ENCODE measurements at places on chromosomes 1 and 21.

- no peak for DNase-seq
These were observed 69.2 kb upstream of the ERG start for GRCh38 chr21:38567335-38567969.

DNA sequence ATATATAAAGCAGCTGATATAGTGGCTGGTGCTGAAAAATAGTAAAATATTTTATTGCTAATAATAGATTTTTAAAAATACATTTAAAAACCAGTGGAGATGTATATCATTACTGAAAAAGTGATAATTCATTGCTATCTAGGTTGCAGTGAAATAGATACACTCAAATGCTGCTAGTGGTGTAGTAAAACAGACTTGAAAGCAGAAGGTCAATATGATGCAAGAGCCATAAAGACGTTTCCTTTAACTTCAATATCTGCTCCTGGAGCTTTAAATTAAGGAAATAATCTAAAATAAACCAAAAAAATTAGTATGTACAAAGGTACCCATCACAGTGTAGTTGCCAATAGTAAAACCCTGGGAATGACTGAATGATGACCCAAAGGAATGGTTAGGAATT lies 26.2 kb downstream of the RHEX start:
- DNase-seq, result no peak

DNA sequence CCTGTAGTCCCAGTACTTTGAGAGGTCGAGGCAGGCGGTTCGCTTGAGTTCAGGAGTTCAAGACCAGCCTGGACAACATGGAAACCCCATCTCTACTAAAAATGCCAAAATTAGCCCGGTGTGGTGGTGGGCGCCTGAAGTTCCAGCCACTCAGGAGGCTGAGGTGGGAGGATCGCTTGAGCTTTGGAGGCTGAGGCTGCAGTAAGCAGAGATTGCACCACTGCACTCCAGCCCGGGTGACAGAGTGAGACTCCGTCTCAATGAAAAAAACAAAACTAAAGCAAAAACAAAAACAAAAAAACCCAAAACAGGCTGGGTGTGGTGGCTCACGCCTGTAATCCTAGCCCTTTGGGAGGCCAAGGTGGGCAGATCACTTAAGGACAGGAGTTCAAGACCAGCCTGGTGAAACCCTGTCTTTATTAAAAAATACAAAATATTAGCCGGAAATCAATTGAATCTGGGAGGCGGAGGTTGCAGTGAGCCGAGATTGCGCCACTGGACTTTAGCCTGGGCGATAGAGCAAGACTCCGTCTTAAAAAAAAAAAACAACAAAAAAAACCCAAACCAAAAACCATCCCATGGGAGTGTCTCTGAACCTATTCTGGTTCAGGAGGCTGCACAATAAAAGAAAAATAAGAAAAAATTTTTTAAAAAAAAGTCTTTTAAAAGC lies 1.7 kb upstream of the CGN start:
- no peak for DNase-seq

- DNase-seq, result no peak
These were observed 70.3 kb upstream of the TINAGL1 start for GRCh38 chr1:31505911-31506497.

- DNase-seq, result no peak
These were observed 20.5 kb upstream of the BCL10 start for GRCh38 chr1:85296980-85297379.

DNA sequence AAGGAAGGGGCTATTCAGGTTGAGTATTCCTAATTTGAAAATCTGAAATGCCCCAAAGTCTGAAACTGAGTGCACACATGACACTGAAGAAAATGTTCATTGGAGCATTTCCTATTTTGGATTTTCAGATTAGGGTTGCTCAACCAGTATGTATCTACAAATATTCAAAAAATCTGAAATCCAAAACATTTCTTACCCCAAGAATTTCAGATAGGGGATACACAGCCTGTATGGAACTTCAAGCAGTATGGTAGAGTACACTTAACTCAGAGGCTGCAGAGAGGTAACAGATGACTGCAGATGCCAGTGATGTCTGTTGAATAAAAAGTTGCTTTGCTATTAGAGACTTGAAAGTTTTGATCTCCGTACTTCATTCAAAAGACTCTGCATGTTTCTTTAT lies 19.0 kb downstream of the YTHDF2 start:
- no peak for DNase-seq

DNA sequence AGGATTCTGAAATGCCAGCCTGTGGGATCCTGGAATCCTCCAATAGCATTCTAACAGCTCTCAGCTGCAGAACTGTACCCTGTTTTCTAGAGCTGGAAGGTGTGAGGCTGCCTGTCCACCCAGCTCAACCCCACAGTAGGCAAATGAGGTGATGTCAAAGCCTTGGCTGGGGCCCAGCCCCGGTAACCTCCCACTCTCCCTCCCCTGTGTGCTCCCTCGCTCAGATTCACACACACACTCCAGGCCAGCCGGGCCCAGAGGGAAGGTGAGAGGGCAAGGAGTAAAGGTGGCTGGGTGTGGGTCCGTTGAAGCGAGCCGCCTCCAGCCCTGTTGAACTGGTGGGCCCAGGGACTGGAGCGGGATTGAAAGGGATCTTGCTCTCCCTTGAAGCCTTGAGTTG lies at the start of gene BSND:
BSND (plus strand) TSS at position 257 of the 400 bp plus-strand sequence. CDS start 254 bp downstream, outside the sequence.
- DNase-seq, result no peak
